ENCODE measurements at places on chromosomes 12 and 14. TPM values are rescaled to one million over a fixed set of nuclear protein-coding genes. Genes with fewer than 3 reads are reported as not detected.

DNA sequence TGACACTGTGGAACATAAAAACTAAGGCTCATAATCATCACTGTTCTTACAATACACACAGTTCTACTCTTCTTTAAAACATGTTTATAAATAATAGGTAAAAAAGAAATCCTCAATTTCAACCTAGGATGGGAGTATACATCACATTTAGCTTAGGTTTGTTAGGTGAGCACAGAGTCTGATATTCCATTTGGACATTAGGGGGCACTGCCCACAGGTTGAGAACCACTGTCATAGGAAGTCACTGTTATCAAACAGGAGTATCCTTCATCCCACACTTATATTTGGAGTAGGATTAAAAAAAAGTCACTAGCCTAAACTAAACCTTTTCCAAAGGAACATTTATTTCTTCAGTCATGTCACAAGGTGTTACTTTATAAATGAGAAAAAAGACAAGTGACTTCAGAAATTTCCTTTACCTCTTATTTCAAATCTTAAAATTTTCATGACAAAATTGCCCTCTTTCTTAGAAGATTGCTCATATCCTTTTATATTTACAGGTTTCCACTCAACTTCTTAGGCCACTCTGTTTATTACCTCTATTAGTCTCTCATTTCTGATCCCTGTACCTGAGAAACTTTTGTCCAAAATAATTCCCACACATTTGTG, 240.6 kb downstream of the CPNE8 start:
- DNase-seq, result no peak

DNA sequence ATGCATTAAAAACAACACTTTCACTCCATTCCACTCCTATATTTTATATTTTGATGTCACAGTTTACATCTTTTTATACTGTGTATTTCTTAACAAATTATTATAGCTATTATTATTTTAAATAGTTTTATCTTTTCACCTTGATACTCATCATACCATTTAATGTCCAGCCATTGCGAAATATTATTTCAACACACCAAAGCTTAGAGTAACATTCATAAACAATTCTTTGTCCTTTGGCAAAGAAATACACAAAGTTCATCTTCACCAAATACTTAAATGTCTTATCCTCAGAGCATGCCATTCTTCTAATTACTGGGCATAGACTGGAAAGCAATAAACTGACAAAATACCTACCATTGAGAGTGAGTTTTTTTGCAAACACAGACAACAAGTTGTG, 1963.4 kb upstream of the FLRT2 start:
- no peak for DNase-seq

Gene GRIP1
- total RNA-seq, result 0.13 TPM

DNA sequence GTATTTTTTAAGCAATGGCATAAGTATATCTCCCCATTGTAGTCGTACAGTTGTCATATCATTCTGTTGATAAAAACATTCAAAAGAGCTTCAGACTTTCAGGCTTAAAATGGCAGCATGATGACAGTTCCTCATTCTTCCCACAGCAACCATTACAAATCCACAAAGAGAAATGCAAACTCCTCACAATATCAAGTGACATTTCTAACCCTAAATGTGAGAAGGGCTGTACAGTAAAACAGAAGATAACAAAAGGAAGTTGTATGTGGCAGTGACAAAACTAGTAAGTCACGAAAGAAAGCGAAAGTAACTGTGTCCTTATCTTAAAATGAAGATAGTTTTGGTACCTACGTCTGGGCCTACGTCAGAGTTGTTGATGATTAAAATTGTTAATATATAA, 46.7 kb downstream of the GXYLT1 start:
- no peak for DNase-seq

Gene ZNF891
- total RNA-seq, result 0.78 TPM

Gene CRIP1
- total RNA-seq, result 3.2 TPM

DNA sequence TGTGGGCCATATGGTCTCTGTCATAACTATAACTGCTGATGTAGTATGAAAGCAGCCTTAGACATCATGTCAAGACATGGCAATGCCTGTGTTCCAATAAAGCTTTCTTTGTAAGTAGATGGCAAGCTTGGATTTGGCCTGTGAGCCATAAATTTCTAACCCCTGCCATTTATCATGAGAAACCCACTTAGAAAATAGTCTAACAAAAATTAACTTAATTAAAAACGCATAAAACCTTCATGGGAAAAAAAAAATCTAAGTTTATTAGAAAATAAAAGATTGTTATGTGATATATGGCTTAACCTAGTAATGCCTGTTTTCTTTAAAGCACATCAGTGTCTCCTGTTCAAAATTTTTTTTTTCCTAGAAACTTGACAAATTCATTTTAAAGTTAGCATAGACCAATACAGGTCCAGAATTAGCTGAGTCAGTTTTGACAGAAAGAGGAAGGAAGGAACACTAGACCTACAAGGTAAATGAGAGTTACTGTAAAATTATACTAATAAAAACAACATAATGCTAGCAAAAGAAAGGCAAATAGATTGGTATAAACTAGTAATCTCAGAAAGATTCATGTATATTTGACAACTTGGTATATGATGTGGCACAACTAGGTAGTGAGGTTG, 68.2 kb downstream of the USP15 start:
- DNase-seq, result no peak

DNA sequence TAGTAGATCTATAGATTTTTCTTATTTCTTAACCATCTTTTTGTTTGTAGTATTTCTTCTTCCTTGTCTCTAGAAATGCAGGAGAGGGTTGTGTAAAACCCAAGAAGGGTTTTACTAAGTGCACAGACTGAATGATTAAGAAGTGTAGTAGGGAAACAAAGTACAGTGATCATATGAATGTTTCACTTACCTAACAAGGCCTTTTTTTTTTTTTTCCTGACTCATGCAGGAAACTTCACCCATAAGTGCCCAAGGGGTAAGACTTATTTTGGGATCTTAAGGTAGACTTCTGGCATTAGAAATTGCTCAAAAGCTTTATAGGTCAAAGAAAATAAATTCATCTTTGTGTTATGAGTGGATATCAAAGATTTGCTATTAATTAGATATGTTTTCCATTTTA, 10.2 kb downstream of the SCN8A start:
- DNase-seq, result no peak

- peak; percentile 35 for DNase-seq
Observed at GRCh38 chr12:7076493-7076892, 15.8 kb downstream of the C1R start.

Gene CSRP2
- total RNA-seq, result 14.1 TPM

DNA sequence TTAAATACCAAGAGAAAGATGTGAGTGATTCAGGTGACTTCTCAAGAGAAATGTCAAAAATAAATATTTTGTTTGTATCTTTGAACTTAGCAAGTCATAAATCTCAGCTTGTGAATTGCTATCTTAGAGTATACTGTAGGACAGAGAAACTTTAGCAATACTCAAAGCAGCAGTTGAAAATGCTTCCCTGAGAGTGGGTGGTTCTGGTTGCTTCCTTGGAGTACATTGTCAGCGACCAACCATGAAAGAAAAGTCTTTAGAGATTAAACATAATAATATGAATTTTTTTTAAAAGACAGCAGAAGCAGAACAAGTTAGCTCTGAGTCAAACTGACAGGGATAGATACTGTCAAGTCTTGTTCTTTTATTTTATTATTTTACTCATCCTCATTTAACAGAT, 86.8 kb upstream of the OSBPL8 start:
- no peak for DNase-seq

Gene SLC5A8
- not detected for total RNA-seq

DNA sequence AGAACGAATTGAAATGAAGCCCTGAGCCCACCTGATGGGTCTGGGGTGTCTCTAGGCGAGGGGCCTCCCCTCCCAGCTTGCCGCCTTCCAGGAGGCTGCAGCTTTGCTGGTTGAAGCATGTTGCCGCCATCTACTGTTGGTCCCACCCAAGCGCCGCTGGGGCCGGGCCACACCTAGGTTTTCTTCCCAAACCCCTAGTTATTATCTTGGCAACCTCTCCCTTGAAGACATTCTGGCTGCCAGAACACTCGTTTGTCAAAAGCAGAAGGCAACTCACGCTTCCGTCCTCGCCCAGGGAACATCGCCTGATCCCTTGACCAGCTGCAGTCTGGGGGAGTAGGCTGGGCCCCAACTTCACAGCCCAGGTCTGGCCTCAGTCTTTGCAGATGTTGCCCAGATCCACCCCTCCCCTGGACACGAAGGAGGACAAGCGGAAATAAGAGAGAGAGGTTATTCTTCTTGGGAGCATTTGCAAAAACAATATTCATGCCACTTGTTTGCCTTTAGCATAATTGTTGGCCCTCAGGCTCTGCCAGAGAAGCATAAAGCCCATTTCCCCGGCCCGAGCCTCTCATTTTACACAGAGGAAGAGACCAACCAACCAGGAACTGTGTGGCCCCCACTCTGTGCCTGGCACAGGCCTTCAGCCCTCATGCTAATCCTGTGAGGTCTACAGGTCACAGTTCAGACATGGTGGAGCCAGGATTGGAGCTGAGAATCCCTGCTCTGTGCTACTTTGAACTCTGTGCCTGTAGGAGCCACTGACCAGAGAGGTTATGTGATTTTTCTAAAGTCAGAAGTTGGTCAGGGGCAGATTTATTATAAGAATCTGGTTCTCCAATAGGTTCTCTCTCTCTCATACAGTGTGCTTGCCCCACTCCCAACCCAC, 6.8 kb downstream of the EMP1 start:
- no peak for DNase-seq

DNA sequence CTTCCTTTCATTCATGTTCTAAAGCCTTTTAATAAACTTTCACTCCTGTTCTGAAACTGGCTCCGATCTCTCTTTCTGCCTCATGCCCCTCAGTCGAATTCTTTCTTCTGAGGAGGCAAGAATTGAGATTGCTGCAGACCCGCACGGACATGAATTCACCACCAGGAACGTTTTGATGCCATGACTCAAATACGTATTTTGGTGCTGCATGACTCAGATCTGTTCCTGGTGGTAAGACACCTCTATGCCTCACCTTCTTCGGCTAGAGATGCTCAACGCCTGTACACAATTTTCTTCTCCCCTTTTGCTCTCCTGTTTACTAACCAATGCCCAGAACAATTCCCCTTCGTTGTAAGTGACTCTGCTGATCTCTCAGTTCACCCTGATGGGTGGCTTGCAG, 52.0 kb upstream of the RIMBP2 start:
- DNase-seq, result no peak

GRCh38 chr12:71504476-71504875, 64.9 kb downstream of the LGR5 start:
- no peak for DNase-seq

DNA sequence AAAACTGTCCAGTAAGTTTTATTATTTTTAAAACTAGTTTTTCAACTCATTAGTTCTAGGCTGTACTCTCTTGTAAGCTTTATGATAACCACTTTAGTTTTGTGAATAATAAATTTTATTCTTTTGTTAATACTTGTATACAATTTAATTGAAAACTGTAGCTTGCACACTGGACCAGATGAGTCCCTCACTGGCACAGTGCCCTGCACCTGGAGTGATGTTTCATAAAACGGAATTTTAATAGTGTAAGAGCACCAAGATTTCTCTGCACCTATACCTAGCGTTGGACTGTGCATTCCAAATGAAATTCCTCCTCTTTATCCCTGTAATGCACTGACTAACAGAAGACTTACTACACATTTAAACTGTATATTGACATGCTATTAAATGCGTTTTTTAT, 80.8 kb downstream of the PRIMA1 start:
- DNase-seq, result no peak

Gene IL31
- total RNA-seq, result not detected

Gene HVCN1
- 1.5 TPM for total RNA-seq

DNA sequence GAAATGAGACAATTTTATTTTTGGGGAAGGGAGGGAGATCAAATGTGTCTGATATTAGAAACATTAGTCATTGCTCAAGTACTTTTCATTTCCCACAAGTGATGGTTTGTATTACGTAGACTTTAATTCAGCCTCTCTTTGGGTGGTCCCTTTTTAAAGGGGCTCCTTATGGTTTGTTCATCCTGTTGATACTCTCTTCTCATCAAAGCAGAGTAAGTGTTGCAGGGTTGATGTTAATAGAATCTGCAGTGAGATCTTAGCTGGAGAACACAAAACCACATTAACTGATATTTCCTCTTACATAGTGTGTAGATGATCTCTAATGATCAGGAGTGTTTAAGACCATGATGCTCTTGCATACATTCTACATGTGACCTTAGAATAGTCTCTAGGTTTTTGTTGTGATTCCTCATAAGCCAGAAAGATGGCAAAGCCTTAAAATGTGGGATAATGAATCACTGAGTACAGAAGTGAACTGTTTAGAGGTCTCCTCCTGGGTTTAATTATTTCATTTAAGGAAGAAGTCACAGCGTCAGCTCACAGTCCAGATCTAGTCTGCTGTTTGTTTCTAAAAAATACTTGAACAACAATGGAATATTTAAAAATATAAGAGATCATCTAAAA, 87.4 kb upstream of the PTPRR start:
- no peak for DNase-seq

GRCh38 chr14:67192366-67192765, 3.1 kb downstream of the GARIN2 start:
- DNase-seq, result no peak

GRCh38 chr12:106586278-106586802, 3.5 kb downstream of the RFX4 start:
- no peak for DNase-seq

- DNase-seq, result no peak
Observed at GRCh38 chr12:47816403-47817271, 3.1 kb downstream of the HDAC7 start.

Gene SLC25A47
- 191 TPM for total RNA-seq

- DNase-seq, result peak; percentile 45
Observed at GRCh38 chr12:108641446-108642268, 8.0 kb upstream of the SELPLG start.

- no peak for DNase-seq
Observed at GRCh38 chr12:100329800-100330199, 27.1 kb upstream of the SLC17A8 start.

DNA sequence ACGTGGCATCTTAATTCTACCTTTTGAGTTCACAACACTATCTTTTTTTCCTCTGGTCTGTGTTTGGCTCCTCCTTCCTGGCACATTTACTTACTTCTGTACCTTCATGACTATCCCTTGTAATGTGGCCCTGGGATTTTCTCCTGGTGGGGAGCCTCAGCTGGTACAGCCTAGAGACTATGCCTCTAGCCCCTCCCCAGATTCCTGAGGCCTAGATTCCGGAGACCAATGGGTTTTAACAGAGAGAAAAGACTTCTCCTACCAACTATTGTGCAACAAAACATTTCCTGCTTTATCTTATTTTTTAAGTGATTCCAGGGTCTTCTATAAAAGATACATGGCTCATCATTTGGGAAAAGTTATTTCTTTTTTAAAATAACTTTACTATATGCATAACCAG, 216.2 kb upstream of the KRR1 start:
- no peak for DNase-seq

GRCh38 chr12:5768581-5769196, 176.4 kb downstream of the ANO2 start:
- DNase-seq, result no peak

GRCh38 chr12:117674313-117674712, 294.5 kb downstream of the KSR2 start:
- DNase-seq, result no peak

Gene RNASE7
- 0.13 TPM for total RNA-seq

Gene IFT81
- 2.3 TPM for total RNA-seq

Gene CIDEB
- total RNA-seq, result 216 TPM

Gene IQSEC3
- total RNA-seq, result 0.70 TPM

Gene GDF3
- total RNA-seq, result not detected

- DNase-seq, result no peak
Observed at GRCh38 chr14:89728964-89729363, 225.6 kb downstream of the EFCAB11 start.

Gene YLPM1
- total RNA-seq, result 16.4 TPM
